Adrenal gland (tissue), 19 donors: ENCODE measurements at places on chromosomes 13 and 19. TPM values are rescaled to one million over a fixed set of nuclear protein-coding genes. Genes with fewer than 3 reads are reported as not detected.
A peak's percentile ranks its signal among the peaks of the same experiment; 100 is the strongest.

DEDD2 gene
- 45.6 TPM for total RNA-seq

LILRB5 gene
- 37.2 TPM for total RNA-seq

- DNase-seq = no peak
- H3K27me3 ChIP-seq = no peaks in the 10 kb centered on the region
- no peak overlapping the region for H3K4me3 ChIP-seq
- H3K27ac ChIP-seq = no peak overlapping the region
Measured at GRCh38 chr13:101930331-101930730, 471.5 kb downstream of the FGF14 start.

DNA sequence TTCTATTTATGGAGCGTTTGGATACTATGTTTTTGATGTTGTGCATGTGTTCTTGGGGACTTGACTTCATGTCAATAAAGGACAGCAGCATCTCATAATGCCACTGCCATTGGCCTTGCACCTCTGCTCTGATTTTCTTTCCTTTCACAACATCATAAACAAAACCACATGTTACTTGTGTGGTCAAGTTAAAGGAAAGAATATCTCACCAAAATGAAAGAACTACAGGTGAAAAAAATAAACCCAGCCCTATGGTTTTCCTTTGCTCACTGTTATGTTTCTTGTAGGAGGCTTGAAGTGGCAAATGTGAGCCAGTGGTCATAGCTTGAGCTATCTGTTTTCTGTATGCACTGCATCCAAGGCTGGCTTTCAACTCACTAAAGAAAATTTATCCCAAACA lies 240.4 kb downstream of the KCNRG start:
- no peaks in the 10 kb centered on the region for H3K27me3 ChIP-seq
- H3K4me1 ChIP-seq = no peaks in the 10 kb centered on the region
- no peak overlapping the region for H3K27ac ChIP-seq
- H3K36me3 ChIP-seq = no peaks in the 10 kb centered on the region

DNA sequence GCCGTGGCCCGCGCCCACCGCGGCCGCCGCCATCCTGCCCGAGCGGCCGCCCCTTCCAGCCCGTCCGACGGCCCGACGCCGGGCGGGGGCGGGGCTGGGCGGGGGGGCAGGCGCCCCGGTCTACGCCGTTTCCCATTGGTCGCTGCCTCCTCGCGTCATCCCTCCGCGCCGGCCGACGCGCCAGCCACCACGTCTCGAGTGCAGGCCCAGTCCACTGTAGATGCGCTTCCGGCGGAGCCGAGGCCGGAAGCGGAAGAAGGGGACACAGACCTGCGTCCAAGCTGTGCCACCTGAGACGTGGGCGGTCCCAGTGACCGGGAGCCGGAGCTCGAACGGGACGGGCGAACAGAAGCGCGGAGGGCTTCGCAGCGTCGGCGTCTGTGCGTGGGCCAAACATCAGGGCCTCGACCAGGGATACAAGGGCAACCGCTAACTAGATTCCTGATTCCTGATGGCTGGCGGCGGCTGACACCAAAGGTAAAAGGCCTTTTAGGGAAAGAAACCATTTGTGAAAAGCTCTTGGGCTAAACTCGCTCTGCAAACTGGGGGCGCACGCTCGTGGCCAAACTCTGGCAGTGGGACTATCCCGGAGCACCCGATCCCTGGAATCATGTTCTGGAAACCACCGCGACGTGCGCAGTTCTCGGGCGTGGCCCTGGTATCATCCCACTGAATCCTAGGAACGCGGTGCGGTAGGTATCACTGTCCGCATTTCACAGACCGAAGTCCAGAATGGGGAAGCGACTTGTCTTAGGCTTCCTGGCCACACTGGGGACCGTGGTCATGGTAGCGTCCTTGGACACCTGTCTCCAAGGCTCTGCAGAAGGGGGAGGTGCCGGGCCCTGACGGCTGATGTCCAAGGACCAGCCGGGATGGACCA lies at the start of gene SLC35E1:
TSS of gene SLC35E1 (minus strand) at position 84 of the 880 bp plus-strand sequence. CDS start at position 33, 51 bp downstream.
- H3K27ac ChIP-seq = peak within 1 kb of the TSS; percentile 79
- H3K4me3 ChIP-seq = peak within 1 kb of the TSS; percentile 83
- peak; percentile 97 for DNase-seq
- no peaks in the 10 kb centered on the region for H3K27me3 ChIP-seq
- peaks cover 16% of the 10 kb centered on the region for H3K4me1 ChIP-seq
- no peaks in the 10 kb centered on the region for H3K36me3 ChIP-seq

DNA sequence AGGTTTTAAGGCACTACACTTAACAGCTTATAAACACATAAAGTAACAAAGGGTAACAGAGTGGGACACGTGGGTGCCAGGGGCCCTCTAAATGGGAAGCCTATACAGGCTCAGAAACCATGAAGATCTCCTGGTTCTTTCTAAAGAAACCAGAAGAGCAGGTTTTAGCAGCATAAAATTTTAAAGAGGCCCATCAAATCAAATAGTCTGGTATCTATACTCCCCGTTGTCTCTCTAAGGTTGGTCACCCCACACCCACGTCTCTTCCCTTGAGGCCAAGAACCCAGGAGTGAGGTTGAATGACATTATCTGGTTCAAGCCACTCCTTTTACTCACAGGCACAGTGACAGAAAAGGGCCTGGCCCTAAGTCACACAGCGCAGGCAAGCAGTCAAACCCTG lies 4.6 kb upstream of the DYRK1B start:
- H3K4me1 ChIP-seq = peaks cover 21% of the 10 kb centered on the region
- no peak for DNase-seq
- no peaks in the 10 kb centered on the region for H3K36me3 ChIP-seq
- no peaks in the 10 kb centered on the region for H3K27me3 ChIP-seq
- peak overlapping the region; percentile 84 for H3K27ac ChIP-seq

DNA sequence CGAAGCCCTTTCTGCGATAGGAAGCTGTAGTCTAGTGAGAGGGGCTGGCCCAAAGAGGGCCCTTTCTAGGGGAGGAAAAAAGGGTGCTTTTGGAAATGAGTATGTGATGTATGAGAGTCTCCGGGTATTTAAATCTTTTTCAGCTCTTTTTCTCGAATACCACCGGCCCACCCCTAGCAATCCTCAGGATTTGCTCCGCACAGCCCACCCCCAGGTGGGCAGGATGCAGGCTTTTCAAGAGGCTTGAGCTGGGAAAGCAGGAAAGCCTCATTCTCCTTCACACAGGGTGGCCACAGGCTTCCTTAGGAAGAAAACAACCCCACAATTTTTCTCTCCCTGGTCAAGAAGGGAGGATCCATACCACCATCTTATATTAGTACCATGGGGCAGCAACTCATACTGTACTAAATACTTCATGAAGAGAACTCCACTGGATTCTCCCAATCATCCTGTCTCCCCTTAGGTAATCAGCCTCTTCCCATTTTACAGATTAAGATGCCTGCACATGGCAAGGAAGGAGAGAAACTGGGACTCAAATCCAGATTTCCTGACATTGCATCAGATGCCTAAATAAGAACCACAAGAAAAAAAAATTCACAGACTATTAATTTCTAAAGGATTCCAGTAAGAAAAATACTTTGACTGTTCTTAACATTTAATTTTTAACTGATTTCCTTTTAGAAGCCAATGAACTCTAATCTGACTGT lies 84.4 kb downstream of the STK24 start:
- no peaks in the 10 kb centered on the region for H3K36me3 ChIP-seq
- H3K4me1 ChIP-seq = peaks cover 17% of the 10 kb centered on the region
- no peak overlapping the region for H3K4me3 ChIP-seq
- H3K27ac ChIP-seq = no peak overlapping the region
- no peak for DNase-seq

DNA sequence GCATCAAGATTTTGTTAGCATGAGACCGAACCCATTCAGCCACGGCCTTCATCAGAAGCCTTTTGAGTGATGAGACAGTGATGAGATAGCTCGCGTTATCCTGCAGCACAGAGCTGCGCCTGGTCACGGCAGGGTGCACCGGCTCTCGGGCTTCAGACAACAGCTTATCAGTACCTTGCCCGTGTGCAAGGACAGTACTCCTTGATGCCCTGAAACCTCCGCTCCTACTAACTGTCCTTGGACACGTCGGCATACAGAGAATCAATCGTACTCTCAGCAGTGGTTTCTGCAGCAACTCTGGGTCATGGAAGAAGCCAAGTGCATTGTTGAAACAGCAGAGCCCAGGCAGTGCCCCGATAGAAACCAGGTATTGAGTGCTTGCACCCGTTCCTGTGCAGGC lies 40.7 kb downstream of the IRS2 start:
- no peak overlapping the region for H3K27ac ChIP-seq
- peaks cover 4% of the 10 kb centered on the region for H3K4me1 ChIP-seq
- H3K36me3 ChIP-seq = no peaks in the 10 kb centered on the region
- peak; percentile 57 for DNase-seq

- H3K4me3 ChIP-seq = no peak overlapping the region
- H3K4me1 ChIP-seq = no peaks in the 10 kb centered on the region
- no peaks in the 10 kb centered on the region for H3K27me3 ChIP-seq
- no peak overlapping the region for H3K27ac ChIP-seq
- no peak for DNase-seq
- no peaks in the 10 kb centered on the region for H3K36me3 ChIP-seq
Measured at GRCh38 chr13:40101708-40102359, 446.4 kb downstream of the COG6 start.

DNA sequence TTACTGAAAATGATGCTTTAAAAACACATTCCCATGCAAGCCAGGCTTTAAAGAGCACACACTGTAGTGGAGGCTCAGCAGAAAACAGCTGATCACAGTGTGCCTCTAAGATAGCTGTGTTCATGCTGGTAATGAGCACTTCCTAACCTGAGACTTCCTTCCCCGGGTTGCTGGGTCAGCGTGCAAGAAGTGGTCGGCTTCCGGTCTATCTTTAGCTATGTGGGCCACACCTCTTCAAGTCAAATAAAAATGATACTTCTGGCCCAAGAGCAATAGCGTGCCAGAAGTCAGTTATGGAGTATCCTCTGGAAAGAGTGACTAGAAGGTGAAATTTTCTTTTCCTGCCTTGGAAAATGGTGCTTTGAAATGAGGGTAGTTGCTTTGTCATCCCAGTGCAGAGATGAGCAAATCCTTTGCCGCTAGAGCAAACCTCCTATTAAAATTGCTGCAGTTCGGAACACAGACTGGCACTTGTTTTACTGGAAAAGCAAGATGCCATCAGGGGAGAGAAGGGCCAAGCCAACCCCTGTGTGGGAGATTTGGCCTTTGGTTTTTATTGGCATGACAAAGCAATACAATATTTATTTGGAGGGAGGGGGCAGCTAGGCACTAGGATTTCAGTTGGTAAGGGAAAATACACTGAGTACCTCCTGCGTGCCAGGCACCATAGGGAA lies 64.2 kb downstream of the ARHGAP35 start:
- no peak overlapping the region for H3K4me3 ChIP-seq
- no peak overlapping the region for H3K27ac ChIP-seq
- no peaks in the 10 kb centered on the region for H3K27me3 ChIP-seq
- H3K36me3 ChIP-seq = no peaks in the 10 kb centered on the region
- no peak for DNase-seq
- peaks cover 48% of the 10 kb centered on the region for H3K4me1 ChIP-seq
